ENCODE measurements at places on chromosomes 4 and X. TPM values are rescaled to one million over a fixed set of nuclear protein-coding genes. Genes with fewer than 3 reads are reported as not detected.

- no peaks in the 10 kb centered on the region for H3K36me3 ChIP-seq
- H3K4me3 ChIP-seq, result no peak overlapping the region
- no peaks in the 10 kb centered on the region for H3K4me1 ChIP-seq
- no peak for DNase-seq
- H3K27ac ChIP-seq, result no peak overlapping the region
- H3K27me3 ChIP-seq, result no peaks in the 10 kb centered on the region
These were observed 50.6 kb downstream of the PTCHD1 start for GRCh38 chrX:23385242-23385641.

DNA sequence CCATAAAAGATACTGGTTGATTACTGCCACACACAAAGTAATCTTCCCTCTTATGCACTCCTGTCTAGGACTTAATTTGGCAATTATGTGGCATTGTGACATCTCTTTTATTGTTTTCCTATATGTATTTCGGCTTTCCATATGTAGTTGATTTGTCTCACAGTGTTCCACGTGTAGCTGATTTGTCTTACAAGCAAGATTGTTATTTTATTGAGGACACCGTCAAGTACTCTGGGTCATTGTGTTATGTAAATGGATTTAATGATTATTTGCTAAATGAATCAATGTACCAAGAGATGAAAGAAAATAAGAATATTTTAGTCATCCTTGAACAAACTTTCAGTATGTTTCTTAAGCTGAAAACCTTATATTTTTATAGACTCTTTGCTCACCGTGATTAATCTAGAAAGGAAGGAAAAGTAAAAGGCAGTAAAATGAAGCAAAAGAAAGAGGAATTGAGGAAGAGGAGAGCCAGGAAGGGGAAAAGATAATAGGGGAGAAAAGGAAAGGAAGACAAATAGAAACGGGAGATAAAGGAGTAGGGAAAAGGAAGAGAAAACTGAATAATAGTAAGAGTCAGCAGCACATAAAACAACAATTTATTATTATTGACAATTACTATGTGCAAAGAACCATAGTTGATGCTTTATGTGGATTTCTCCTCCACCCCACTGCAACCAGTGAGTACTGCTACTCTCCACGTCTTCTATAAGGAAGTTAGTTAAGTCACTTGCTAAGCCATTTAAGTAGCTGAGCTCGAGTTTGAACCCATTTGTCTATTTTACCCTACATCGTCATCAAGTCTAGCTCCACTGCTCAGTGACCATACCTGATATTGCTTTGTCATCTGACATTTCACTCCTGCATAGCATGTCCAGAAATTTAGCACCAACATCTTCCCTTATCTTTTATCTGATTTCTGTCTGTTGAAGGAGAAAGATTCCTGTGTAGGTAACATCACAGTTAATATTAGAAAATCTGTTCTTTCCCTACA is 336.5 kb downstream of the BMPR1B start:
- no peak for DNase-seq
- H3K4me3 ChIP-seq, result no peak overlapping the region
- no peaks in the 10 kb centered on the region for H3K27me3 ChIP-seq
- H3K36me3 ChIP-seq, result no peaks in the 10 kb centered on the region
- no peak overlapping the region for H3K27ac ChIP-seq

DNA sequence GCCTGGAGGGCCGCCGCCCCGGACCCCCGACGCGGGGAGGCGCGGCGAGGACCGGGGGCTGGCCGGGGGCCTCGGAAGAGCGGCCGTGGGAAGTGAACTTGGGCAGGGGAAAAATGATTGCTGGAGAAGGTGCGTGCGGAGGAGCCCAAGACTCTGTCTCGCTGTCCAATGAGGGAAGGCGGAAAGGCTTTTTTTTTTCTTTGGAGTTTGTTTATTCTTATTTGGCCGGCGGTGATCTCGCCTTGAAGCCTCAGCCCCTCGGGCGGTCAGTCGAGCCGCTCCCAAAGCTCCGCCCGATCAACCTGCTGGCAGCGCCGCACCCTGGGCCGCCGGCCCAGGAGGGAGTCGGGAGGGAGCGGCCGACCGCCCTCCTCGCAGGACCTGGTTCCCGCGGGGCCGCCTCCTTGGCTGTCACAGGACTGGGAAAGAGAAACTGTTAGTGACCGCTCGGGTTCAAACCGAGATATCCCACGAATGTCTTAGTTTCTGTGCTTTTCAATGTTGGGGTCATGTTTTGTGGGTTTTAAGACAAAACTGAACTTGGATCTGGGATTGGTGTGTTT is 2.5 kb downstream of the CPEB2 start:
- H3K4me1 ChIP-seq, result no peaks in the 10 kb centered on the region
- no peaks in the 10 kb centered on the region for H3K27me3 ChIP-seq
- peak; percentile 96 for DNase-seq
- H3K27ac ChIP-seq, result peak overlapping the region; percentile 100
- no peaks in the 10 kb centered on the region for H3K36me3 ChIP-seq
- peak overlapping the region; percentile 77 for H3K4me3 ChIP-seq

- no peaks in the 10 kb centered on the region for H3K27me3 ChIP-seq
- H3K27ac ChIP-seq, result no peak overlapping the region
- H3K36me3 ChIP-seq, result no peaks in the 10 kb centered on the region
- no peak overlapping the region for H3K4me3 ChIP-seq
- DNase-seq, result no peak
These were observed 103.7 kb upstream of the MAML3 start for GRCh38 chr4:140257461-140258305.

- DNase-seq, result no peak
- no peaks in the 10 kb centered on the region for H3K36me3 ChIP-seq
- H3K4me1 ChIP-seq, result no peaks in the 10 kb centered on the region
- no peaks in the 10 kb centered on the region for H3K27me3 ChIP-seq
- H3K4me3 ChIP-seq, result no peak overlapping the region
- no peak overlapping the region for H3K27ac ChIP-seq
These were observed 44.8 kb downstream of the RBPJ start for GRCh38 chr4:26365537-26366150.

GRCh38 chrX:43750248-43750676 is 94.2 kb downstream of the MAOA start:
- H3K4me3 ChIP-seq, result no peak overlapping the region
- H3K36me3 ChIP-seq, result no peaks in the 10 kb centered on the region
- peak; percentile 50 for DNase-seq
- H3K4me1 ChIP-seq, result peaks cover 10% of the 10 kb centered on the region
- H3K27me3 ChIP-seq, result no peaks in the 10 kb centered on the region
- H3K27ac ChIP-seq, result no peak overlapping the region

DNA sequence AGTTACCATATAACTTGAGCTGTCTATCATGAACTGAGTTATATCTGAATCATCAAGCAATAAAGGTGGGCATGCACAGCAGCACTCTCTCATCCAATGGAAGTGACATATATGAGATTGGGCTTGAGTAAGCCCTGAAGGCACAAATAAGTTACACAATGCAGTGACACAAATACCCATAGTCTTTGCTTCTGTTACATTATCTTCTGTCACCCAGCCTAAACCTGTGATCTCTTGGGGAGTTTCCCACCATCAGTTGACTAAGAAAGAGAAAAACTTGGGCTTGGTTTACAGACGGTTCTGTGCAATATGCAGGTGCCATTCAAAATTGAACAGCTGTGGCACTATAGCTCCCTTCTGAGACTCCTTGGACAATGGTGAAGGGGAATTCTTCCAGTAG is 138.8 kb upstream of the IL15 start:
- no peak overlapping the region for H3K27ac ChIP-seq
- H3K36me3 ChIP-seq, result no peaks in the 10 kb centered on the region
- no peaks in the 10 kb centered on the region for H3K27me3 ChIP-seq
- DNase-seq, result no peak
- no peak overlapping the region for H3K4me3 ChIP-seq

GRCh38 chrX:136041254-136041812 is 56.1 kb downstream of the SLC9A6 start:
- H3K27me3 ChIP-seq, result no peaks in the 10 kb centered on the region
- no peaks in the 10 kb centered on the region for H3K4me1 ChIP-seq
- H3K27ac ChIP-seq, result no peak overlapping the region

- peaks cover 8% of the 10 kb centered on the region for H3K4me1 ChIP-seq
- no peaks in the 10 kb centered on the region for H3K36me3 ChIP-seq
- no peaks in the 10 kb centered on the region for H3K27me3 ChIP-seq
- DNase-seq, result no peak
- no peak overlapping the region for H3K27ac ChIP-seq
- H3K4me3 ChIP-seq, result no peak overlapping the region
These were observed 3.5 kb downstream of the MND1 start for GRCh38 chr4:153348006-153348405.

GRCh38 chrX:27633328-27633727 is 43.2 kb downstream of the DCAF8L2 start:
- DNase-seq, result no peak
- no peak overlapping the region for H3K27ac ChIP-seq
- no peak overlapping the region for H3K4me3 ChIP-seq

GRCh38 chrX:100831219-100831946 is 11.2 kb downstream of the CSTF2 start:
- H3K27ac ChIP-seq, result no peak overlapping the region
- H3K4me1 ChIP-seq, result no peaks in the 10 kb centered on the region
- H3K27me3 ChIP-seq, result peaks cover 4% of the 10 kb centered on the region
- DNase-seq, result no peak
- no peaks in the 10 kb centered on the region for H3K36me3 ChIP-seq

- H3K27ac ChIP-seq, result peak within 1 kb of the TSS; percentile 93
- H3K36me3 ChIP-seq, result no peaks in the 10 kb centered on the region
- H3K27me3 ChIP-seq, result no peaks in the 10 kb centered on the region
- H3K4me3 ChIP-seq, result peak within 1 kb of the TSS; percentile 74
- peak; percentile 85 for DNase-seq
These were observed at the start of gene PUDP for GRCh38 chrX:7147978-7148854. Gene PUDP (minus strand): TSS chrX:7148153. CDS start chrX:7148113, 40 bp downstream.

DNA sequence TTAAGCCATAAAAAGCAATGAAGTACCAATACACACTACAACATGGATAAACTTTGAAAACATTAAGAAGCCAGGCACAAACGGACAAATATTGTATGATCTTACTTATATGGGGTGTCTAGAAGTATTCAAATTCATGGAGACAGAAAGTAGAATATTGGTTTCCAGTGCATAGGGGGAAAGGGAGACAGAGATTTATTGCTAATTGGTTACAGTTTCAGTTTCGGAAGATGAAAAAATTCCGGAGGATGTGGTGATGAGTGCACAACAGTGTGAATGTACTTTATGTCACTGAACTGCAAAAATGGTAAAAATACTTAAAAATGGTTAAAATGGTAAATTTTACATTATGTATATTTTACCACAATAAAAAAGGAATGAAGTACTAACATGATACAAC is 5.1 kb upstream of the PRDX4 start:
- H3K4me1 ChIP-seq, result no peaks in the 10 kb centered on the region
- no peak overlapping the region for H3K4me3 ChIP-seq
- H3K27me3 ChIP-seq, result no peaks in the 10 kb centered on the region
- H3K27ac ChIP-seq, result no peak overlapping the region

GRCh38 chr4:101851672-101852071 is 61.1 kb downstream of the BANK1 start:
- no peaks in the 10 kb centered on the region for H3K27me3 ChIP-seq
- no peaks in the 10 kb centered on the region for H3K36me3 ChIP-seq
- no peak overlapping the region for H3K4me3 ChIP-seq
- H3K27ac ChIP-seq, result no peak overlapping the region
- DNase-seq, result no peak
- no peaks in the 10 kb centered on the region for H3K4me1 ChIP-seq

DNA sequence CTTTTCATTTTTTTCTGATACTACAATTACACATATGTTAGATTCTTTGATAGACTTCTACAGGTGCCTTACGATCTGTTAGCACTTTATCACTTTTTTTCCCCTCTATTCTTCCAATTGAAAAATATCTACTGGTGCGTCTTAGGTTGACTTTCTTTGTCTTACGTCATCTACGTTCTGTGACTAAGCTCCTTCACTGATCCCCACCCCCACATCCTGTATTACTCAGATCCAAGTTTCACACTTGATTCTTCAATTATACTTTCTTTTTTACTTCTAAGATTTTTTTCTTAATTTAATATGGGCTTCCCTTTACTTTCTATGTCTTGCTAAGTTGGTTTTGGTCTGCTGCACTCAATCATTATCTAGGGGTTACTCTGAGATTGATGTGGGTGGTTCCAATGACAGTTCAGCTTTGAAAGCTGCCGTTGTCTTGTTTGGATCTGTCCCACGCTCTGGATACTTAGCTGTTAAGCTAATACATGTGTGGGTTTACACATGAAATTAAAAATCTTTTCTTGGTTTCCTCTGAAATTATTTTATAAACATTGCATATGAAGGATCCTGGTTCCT is 1321.1 kb downstream of the RAPGEF2 start:
- H3K4me3 ChIP-seq, result no peak overlapping the region
- no peaks in the 10 kb centered on the region for H3K36me3 ChIP-seq
- no peak overlapping the region for H3K27ac ChIP-seq
- DNase-seq, result no peak

DGAT2L6 gene
- not detected for total RNA-seq

SUPT20HL1 gene
- total RNA-seq, result not detected

NIPAL1 gene
- 4.8 TPM for total RNA-seq

SOX3 gene
- not detected for total RNA-seq

C1QTNF7 gene
- 1.2 TPM for total RNA-seq

STBD1 gene
- total RNA-seq, result 26.2 TPM

REELD1 gene
- total RNA-seq, result 0.50 TPM

PLCXD1 gene
- total RNA-seq, result 9.2 TPM

TEX28 gene
- total RNA-seq, result not detected
